ENCODE measurements at places on chromosomes 7 and 10.
A peak's percentile ranks its signal among the peaks of the same experiment; 100 is the strongest.

GRCh38 chr7:16661924-16662323 is 15.9 kb downstream of the BZW2 start:
- no peak for DNase-seq

DNA sequence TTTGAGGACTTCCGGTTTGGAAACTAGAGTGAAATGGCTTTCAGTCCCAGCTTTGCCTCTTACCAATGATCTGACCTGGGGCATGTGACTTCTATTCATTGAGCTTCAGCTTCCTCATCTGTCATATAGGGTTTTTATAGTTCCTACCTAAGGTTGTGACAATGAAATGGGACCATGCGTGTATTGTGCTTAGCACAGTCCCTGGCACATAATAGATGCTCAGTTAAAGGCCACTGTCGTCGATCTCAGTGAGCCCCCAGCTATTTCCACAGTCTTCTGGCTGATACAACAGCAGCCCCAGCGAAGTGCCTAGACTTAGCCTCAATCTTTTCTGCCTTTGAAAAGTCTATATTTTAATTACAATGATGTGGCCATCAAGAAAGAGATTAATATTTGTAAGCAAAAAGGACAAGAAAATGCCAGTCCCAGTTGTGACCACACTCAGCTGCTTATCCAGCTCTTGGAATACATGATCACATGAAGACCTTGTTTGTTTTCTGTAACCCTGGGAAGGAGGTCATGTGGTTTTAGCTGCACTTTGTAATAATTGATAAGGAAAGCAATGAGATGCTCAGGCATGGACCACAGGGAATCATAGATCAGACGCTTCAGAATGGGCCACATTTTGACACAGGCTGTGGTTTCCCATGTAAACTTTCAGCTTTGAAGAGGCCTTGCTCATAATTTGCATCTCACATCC is 44.6 kb downstream of the VWA2 start:
- no peak for DNase-seq

- no peak for DNase-seq
These were observed 22.8 kb upstream of the MALSU1 start for GRCh38 chr7:23276376-23276775.

DNA sequence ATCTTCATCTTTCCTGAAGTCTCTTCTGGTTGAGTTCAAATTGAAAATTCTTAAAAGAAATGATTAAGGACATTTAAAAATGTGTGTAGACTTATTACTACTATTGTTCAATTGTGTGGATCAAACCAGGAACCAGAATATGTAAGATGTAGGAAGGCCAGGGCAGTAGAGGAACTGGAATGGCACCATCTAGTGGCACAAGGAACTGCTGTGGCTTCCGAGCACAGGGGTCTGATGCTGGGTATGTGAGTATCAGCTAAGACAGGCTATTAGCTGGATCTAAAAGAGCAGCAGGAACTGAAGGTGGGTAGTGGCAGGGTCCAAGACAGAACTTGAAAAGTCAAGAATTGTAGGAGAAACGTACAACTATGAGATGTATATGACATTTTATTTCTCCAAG is 247.3 kb downstream of the SEMA3A start:
- DNase-seq = peak; percentile 17

DNA sequence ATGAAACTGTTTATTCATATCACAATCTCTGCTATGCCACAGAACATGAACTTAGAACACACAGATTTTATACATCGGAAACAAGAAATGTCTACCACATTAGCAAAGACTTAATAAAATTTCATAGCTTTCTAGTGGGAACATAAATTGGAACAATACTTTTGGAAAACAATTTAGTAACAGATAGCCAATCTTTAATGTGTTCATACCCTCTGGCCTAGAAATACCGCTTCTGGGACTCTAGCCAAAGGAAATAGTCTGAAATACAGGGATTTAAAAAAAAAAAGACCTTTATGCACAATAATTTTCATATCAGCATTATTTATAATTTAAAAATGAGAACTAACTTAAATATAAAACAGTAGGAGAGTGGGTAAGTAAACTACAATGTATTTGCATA is 168.5 kb downstream of the PLXNA4 start:
- DNase-seq = no peak

DNA sequence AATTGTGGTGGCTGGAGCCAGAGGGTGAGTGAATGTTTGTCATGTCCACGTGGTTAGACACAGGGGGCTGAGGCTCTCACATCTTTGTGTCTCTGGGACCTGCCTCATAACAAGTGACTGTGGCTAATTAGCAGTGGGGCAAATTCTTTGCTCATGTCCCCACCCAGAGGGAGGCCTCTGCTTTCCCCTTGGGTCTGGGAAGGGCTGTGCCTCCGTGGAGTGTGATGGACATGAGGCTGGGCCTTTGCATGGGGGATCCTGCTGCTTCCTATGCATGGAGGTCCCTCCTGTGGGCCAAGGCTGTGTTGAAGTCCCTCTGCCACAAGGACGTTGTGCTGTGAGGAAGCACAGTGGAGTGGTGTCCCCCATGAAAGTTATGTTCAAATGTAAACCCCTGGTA is 327.4 kb upstream of the SHH start:
- DNase-seq = no peak

DNA sequence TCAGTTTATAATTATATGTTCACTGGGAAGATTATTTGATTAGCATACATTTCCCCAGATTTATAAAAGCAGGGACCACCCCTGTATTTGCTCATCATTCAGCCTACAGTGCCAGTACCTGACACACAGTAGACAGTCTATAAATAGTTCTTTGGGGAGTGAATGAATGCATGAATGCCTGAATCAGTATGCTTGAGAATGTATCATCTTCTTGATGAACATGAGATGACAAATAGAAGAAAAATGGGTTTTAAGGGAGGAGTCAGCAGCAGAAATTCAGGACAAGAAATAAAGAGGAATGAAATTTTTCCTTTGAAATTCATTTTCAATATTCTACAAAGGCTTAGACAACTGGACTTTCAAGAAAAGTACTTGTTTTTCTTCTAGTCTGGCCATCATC is 295.8 kb upstream of the LRRTM3 start:
- no peak for DNase-seq

DNA sequence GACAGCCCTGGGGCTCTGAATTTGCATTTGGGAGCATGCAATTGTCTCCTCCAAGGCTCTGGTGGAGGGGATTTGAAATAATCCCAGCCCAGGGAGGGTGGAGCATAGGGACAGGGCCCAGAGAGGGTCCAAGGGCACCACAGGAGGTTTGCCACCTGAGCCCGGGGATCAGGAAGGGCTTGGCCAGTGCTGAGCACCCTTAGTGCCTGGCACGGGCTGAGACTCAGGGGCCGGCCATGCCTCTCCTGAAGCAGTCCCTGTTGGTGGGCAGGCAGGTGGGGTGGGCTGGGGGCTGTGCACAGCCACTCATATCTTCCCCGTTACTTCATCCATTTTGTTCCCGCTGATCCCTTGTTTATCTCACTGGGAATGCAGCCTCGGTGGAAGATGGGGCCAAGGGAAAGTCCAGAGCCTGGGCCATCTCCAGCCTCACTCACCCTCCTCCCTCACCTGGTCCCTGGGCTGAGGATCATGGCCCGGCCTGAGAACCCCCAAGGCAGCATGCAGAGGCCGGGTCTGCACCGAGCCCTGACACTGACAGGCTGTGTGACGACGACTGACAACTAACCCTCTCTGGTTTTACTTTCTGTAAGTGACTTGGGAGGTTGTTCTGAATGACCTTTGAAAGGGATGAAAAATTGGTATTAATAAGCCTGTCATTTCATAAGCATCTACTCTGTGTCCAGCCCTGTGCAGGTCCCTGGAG is 38.5 kb downstream of the KCTD7 start:
- DNase-seq = no peak

DNA sequence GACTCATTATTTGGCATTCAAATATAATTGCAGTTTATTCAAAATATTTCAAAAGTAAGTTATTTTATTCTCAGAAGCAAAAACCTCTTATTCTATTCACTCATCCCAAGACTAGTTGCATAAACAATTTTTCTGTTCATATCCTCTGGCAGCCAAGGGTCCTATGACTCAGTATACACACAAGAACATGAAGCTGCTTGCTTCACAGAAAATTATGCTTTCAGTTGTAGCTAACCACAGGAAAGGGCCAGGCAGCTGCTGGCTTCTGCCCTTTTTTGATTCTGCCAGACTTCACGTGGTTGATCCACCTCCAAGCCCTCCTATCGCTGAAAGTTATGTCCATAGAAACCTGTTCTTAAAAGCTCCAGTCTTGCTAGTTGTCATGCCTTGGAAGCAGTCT is 108.8 kb downstream of the ABCA13 start:
- DNase-seq = peak; percentile 94

- DNase-seq = no peak
These were observed 50.1 kb upstream of the ELN start for GRCh38 chr7:73977619-73978618.

GRCh38 chr10:67808704-67809103 is 29.3 kb downstream of the DNAJC12 start:
- no peak for DNase-seq

- no peak for DNase-seq
These were observed 56.2 kb downstream of the PARP12 start for GRCh38 chr7:140006600-140006999.

GRCh38 chr10:11684717-11685645 is 57.2 kb upstream of the ECHDC3 start:
- peak; percentile 86 for DNase-seq

DNA sequence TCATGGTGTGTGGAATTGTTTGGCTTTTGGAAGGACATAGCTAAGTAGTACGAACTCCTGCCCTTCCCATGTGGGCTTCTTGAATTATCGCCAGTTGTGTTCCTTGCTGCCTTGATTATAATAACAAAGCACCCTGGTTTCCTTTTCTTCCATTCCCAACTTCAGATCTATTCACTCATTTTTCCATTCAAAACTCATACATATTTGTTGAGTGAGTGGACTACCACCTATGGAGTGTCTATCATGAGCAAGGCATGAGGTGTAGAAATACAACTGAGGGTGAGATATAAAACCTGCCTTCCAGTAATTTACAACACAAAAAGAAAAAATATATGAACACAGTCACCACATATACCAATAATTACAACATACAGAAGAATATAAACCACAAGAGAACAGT is 4.9 kb upstream of the COL17A1 start:
- DNase-seq = no peak

DNA sequence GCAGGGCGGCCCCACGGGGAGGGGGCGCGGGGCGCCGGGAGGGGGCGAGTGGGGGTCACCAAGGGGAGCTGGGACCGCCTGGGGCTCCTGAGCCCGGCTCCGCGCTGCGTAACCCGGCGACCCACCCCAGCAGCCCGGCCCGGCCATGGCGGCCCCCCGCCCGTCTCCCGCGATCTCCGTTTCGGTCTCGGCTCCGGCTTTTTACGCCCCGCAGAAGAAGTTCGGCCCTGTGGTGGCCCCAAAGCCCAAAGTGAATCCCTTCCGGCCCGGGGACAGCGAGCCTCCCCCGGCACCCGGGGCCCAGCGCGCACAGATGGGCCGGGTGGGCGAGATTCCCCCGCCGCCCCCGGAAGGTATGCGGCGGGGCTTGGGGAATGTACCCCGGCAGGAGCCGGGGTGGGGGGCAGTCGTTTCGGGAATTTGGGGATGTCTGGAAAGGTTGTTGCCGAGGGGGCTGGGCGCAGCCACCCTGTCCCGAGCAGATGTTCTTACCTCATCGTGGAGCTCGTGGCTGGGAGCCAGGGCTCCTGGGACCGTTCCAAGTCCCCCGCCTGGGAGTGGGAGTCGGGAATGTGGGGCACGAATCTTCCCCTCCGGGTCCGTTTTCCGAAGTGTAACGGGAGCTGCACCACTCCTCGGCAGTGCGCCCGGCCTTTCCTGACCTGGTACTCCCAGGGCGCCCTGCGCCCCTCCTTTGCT is 431 bp downstream of the ZYX start:
- DNase-seq = peak; percentile 50

DNA sequence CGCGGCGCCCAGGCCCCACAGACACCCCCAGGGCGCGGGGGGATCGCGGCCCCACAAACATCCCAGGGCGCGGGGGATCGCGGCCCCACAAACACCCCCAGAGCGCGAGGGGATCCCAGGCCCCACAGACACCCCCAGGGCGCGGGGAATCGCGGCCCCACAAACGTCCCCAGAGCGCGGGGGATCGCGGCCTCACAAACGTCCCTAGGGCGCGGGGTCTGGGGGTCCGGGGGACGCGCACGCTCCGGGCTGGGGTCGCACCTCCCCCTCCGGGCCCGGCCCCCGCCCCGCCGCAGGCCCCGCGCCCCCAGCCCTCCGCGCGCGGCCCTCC is 382 bp downstream of the DIP2C start:
- DNase-seq = no peak

GRCh38 chr10:133420579-133420978 is 3.8 kb downstream of the SPRN start:
- no peak for DNase-seq

- peak; percentile 44 for DNase-seq
These were observed 257.6 kb upstream of the IGFBP3 start for GRCh38 chr7:46178661-46179060.

DNA sequence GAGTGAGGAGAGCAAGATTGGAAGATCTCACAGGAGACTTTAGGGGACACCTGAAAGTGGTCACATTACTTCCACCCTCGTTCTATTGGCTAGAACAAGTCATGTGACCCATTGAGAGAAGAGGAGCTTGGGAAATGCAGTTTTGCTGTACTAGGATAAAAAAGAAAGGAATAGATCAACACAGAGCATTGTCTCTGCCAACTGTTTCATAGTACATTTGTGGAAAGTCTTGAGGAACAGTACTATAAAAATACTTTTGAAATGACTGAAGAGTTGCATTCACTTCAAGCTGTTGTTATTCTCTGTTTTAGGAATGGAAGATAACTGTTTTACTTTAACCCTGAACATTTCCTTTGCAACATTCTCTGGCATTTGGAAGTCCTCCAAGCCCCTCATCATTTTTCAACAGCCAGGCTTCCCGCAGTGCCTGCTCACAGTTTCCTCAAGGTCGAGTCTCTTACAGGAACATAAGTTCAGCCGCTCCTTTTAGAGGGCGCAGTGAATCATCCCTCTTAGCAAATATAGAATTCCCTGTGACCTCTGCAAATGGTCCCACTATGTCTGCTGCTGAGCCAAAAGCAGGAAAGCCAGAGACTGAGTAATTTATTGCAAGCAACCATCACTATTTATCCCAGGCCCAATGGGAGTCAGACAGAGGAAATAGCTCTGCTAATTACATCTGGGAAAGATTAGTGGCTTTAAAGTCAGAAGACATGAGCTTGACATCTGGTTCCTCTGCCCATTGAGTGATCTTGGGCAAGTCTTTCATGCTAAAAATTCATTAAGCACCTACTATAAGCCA is 40.7 kb downstream of the MRPL32 start:
- peak; percentile 98 for DNase-seq

GRCh38 chr7:84502239-84502638 is 307.6 kb upstream of the SEMA3A start:
- no peak for DNase-seq

GRCh38 chr10:70650718-70651117 is 21.6 kb upstream of the ADAMTS14 start:
- no peak for DNase-seq

DNA sequence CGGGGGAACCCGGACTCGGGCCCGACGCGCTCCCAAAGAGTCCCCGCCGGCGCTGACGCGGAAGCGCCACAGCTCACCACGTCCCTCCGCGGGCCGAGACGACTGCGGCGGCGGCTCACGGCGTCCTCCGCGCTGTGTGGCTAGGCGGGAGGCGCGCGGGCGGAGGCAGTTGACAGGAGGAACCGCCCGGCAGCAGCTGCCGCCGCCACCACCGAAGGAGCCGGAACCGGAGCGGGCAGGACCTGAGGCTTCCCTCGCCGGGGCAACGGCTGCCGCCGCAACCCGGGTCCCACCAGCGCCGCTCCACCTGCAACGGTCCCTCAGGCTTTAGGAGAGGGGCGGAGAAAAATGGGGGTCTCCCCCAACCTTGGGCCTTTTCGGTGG is 334 bp downstream of the ZNF800 start:
- peak; percentile 65 for DNase-seq

GRCh38 chr7:150988230-150989226 is 2.3 kb upstream of the NOS3 start:
- DNase-seq = no peak

Measured in HCEC 1CT (cell line).